Stimulated activated CD4-positive, alpha-beta T cell treated with anti-CD3 and anti-CD28 coated beads, Interleukin-12 subunit alpha, Interleukin-12 subunit beta, amount 100 ng/mL, for 4 hours (primary cell): ENCODE measurements at places on chromosomes 16 and 17.

DNA sequence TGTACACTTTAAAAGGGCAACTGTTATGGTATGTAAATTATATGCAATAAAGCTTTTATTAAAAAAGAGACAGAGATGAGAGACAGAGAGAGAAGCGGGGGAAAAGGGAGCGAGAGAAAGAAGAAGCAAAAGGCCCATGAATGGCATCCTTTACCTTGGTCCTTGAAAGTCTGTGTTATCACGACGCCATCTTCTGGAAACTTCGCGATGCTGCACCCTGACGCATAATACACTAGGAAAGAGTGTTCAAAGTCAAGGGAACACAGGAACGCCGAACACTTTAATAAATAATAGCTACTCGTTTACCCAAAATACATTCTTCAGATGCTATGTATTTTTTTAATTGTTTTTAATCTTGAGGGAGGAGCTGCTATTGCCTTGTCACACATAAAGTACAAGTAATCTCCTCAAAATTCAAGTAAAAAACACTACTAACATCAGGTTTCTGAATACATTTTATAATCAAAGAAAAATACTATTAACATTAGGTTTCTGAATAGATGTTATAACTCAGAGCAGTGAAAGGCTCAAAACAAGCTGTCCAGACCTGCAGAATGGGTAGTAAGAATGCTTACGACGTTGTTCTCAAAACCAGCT lies 23.0 kb upstream of the SLC38A8 start:
- no peak for DNase-seq

GRCh38 chr17:39939588-39940419 lies 12.3 kb downstream of the LRRC3C start:
- DNase-seq = no peak

- no peak for DNase-seq
These were observed 114.2 kb upstream of the IRX5 start for GRCh38 chr16:54816471-54816870.

- no peak for DNase-seq
These were observed 12.9 kb downstream of the GNGT2 start for GRCh38 chr17:49197346-49197998.

- no peak for DNase-seq
These were observed 15.9 kb downstream of the POLR3K start for GRCh38 chr16:37511-37910.

DNA sequence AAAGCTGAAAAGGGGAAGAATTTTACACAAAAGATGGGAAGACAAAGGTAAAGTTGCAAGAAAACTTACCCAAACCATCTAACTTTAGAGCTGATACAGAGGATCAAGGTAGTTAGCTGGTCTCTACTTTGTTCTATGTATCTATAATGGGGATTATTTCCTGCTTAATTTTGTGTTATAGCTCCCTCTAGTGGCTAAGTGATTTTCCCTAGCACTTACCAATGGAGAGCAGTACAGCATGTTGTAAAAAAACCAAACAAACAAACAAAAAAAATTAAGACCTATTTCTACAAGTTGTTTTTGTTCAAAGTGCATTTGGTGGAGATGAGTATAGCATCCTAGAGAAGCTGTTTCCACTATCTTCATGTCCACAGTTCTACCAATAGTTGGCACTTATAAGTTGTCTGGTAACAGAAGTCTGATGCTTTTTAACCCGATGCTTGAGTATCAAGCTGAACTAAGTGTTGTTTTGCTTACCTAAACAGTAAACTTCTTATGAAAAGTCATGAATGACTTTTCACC lies 7.5 kb downstream of the SRSF1 start:
- no peak for DNase-seq

- DNase-seq = no peak
These were observed 586.5 kb upstream of the GOT2 start for GRCh38 chr16:59320657-59321056.

DNA sequence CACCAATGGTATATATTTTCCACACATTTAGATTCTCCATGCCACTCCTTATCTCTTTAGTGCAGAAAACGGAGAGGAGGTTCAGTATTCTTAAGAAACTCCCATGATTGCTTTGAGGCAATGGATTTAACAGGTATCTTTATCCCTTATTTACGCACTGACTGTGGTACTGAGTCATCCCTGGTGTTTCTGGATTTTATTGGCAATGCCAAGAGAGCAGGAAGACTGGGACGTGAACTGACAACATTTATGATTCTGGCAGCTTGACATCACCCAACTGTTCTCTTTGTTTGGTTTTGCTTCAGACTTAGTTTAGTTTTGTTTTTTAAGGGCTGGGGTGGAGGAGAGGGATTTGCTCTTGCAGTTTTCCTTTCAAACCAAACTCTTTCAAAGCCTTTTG lies 131.4 kb downstream of the WWOX start:
- DNase-seq = no peak

DNA sequence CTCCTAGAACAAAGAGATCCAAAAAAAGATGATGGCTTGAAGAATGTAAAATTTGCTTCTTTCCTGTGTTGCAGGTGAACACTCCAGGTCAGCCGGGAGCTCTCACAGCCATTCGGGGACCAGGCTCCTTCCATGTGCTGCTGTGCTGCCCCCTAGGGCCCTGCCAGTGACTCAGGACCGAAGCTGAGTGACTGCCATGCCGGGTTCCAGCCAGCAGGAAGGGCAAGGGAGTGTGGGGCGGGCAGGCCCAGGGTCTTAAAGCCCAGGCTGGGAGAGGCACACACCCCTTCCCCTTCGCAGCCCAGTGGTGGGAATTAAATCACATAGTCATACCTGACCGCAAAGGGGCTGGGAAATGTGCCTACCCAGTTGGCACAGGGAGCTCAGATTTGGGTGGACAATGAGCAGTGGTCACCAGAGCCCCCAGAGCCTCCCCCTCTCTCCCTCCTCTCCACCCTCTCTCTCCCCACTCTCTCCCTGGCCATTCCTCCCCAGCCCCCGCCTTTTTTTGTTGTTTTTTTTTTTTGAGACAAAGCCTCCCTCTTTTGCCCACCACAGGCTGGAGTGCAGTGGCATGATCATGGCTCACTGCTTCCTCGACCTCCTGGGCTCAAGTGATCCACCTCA lies 11.5 kb downstream of the EPOP start:
- DNase-seq = peak; percentile 46

- no peak for DNase-seq
These were observed 595 bp downstream of the BICDL2 start for GRCh38 chr16:3035972-3036725.

DNA sequence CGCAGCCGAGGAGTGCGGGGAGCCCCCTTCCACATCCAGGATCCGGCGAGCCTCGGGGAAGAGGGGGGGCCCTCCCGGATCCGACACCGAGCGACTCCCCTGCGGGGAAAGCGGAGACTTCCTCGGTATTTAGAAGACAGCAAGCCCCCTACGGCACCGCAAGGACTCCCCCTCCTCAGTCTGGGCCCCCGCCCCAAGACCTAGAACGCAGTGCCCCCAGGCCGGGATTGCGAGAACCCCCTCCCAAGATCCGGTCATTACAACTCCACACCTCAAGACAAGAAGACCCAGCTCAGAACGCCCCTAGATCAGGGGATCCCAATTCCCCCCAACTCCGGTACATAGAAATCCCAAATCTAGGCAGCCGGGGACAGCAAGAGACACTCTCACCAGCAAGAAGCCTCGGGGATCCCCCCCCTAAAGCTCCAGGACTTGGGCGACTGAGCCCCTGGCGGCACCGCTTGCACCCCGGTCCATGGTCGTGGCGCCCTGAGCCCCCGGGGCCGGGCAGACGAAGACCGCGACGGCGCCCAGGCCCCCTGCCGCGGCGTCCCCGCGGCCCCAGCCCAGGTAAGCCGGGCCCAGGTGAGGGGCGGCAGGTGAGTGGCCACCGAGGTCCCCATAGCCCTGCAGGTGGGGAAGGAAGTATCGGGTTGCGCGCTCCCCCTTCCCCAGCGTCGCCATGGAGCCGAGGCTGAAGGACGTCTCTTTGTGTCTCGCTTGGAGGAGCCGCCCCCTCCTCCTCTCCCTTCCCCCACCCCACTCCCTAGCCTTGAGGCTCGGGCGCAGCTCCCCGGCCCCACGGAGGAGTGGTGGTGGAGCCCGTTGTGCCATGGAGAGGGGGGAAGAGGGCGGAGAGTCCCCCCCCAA lies 641 bp downstream of the SBK1 start:
- DNase-seq = no peak

- no peak for DNase-seq
These were observed 112.8 kb upstream of the PSMD7 start for GRCh38 chr16:74183601-74184360.

DNA sequence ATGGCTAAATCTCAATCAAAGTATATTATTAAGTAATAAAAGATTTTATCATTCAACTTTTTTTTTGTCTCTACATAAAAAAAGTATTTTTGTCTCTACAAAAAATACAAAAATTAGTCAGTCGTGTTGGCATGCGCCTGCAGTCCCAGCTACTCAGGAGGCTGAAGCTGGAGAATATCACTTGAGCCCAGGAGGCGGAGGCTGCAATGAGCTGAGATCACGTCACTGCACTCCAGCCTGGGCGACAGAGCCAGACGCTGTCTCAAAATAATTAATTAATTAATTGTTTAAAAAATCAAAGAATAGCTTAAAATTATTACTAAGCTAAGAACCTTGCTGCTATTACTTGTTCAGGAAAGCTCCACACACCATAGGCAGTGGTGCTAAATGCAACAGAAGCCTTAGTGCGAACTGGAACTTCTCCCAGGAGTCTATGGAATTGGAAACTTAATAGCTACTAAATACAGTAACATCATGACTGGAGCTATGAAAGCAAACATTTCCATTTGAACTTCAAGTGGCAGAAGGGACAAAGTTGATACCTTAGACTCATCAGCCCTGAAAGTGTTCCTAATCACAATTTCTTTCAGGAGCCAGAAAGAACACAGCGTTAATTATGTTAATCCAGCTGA lies 22.6 kb downstream of the ADCY9 start:
- DNase-seq = no peak

- DNase-seq = no peak
These were observed 1.4 kb upstream of the TMEM132E start for GRCh38 chr17:34578016-34578415.

DNA sequence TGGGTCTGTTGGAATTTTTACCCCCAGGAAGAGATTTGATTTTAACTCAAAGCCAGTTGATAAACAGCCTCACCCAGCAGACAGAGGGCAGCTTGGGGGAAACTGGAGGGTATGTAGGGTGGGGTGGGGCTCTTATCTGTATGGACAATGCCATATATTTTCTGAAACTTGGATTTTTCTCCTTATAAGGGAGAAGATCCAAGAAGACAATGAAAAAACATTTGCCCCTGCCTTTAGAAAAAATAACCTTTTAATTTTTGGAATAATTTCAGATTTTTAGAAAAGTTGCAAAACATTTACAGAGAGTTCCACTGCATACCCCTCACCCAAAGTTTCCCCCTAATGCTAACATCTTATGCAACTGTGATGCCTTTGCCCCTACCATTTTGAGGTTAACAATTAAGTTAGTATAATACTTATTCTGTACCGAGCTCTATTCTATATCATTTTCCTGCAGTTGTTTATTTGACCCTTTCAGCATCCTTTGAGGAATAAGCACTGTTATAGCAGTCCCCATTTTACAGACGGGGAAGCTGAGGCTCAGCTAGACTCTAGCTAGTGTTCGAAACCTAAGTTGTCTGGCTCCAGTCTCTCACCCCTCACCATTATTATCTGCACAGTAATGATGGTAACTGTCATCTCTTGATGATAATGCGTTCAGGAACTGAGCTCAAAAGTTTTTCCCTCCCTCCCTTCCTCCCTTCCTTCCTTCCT lies 66.4 kb downstream of the PRKCB start:
- no peak for DNase-seq
